ENCODE measurements at places on chromosomes 5 and 9.

DNA sequence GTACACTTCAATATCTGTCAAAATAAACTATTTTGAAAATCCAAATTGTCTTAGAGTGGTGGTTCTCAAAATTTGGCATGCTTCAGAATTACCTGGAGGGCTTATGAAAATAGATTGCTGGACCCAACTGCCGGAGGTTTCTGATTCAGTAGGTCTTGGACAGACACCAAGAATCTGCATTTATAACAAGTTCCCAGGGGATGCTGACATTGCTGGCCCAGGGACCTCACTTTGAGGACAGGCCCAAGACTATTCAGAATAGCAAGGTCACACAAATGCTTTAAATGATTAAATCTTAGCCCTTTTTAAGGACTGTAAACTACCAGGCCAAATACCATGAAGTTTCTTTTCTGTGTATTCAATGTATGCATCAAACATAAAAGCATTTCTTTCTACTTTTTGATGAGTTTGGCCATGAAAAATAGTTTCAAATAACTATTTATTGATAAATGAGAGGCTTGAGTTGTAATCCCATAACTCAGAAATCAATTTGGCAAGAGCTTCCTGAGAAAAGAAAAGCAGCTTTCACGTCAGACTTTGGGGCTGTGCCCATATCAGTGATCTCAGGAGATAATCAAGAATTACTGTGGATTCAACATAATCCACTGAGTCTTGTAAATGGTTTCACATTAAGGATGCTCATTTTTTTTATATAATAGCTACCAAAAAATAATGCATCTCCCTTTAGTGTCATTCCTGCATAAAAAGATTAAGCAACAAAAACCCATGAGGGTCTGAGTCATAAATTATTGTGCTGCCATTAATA lies 191.4 kb downstream of the FRMD3 start:
- no peak for DNase-seq

GRCh38 chr9:136578915-136579649 lies 33.2 kb upstream of the NOTCH1 start:
- no peak for DNase-seq

- DNase-seq: no peak
Measured at GRCh38 chr5:1517838-1518237, 5.9 kb downstream of the LPCAT1 start.

GRCh38 chr5:152288499-152288898 lies 116.6 kb downstream of the NMUR2 start:
- no peak for DNase-seq

- peak; percentile 48 for DNase-seq
Measured at GRCh38 chr9:36746415-36746814, 173.7 kb downstream of the MELK start.

GRCh38 chr5:154663424-154663823 lies 91.8 kb upstream of the LARP1 start:
- no peak for DNase-seq

- no peak for DNase-seq
Measured at GRCh38 chr5:110969502-110969901, 102.0 kb upstream of the TSLP start.

- DNase-seq: no peak
Measured at GRCh38 chr5:57858905-57859304, 376.3 kb upstream of the ACTBL2 start.

DNA sequence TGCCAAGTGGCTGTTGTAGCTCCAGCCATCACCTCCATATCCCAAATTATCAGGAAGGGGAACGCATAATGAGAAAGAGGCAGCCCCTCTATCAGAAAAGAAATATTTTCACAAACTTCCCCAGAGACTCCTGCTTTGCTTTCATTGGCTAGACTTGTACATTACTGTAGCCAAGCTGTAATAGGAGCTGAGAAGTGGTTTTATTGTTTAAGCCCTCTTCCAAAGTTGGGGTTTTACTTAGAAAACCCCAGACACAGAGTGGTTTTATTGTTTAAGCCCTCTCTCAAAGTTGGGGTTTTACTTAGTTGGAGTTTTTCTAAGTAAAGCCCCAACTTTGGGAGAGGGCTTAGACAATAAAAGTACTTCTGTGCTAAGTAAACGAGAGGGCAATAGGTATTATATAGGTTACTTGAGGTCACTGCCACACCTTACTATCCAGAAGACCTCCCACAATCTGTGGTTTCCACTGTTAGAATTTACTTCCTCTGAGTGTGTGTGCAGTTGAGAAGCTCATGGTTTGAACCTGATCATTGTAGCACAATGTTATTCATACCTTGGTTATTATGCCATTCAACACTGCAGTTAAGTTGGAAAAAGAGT lies 215.7 kb upstream of the OTULINL start:
- DNase-seq: no peak

DNA sequence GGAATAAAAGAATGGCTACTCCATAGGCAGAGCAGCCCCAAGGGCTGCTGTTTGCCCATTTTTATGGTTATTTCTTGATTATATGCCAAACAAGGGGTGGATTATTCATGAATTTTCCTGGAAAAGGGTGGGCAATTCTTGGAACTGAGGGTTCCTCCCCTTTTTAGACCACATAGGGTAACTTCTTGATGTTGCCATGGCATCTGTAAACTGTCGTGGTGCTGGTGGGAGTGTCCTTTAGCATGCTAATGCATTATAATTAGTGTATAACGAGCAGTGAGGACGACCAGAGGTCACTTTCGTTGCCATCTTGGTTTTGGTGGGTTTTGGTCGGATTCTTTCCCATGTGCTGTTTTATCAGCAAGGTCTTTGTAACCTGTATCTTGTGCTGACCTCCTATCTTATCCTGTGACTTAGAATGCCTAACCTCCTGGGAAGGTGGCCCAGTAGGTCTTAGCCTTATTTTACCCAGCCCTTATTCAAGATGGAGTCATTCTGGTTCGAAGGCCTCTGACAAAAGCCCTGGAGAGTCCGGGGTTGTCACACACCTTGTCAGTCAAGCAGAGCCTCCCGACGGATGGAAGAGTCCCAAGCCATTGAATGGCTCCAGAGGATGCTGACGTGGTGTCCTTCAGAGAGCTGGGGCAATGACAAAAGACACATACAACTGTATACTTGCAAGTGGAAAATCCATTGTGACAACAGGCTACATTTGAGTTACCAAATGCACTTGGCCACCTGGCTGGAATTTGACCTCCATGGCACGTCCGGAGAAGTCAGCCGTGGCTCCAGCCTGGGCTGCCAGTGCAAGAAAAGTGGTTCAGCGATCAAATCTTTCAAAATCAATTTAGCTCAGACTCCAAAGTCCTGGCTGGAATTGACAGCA lies 67.1 kb upstream of the CLINT1 start:
- DNase-seq: no peak

- DNase-seq: no peak
Measured at GRCh38 chr9:71628247-71628646, 140.1 kb downstream of the CEMIP2 start.
